ENCODE measurements at places on chromosomes 2 and 18. TPM values are rescaled to one million over a fixed set of nuclear protein-coding genes. Genes with fewer than 3 reads are reported as not detected.

DNA sequence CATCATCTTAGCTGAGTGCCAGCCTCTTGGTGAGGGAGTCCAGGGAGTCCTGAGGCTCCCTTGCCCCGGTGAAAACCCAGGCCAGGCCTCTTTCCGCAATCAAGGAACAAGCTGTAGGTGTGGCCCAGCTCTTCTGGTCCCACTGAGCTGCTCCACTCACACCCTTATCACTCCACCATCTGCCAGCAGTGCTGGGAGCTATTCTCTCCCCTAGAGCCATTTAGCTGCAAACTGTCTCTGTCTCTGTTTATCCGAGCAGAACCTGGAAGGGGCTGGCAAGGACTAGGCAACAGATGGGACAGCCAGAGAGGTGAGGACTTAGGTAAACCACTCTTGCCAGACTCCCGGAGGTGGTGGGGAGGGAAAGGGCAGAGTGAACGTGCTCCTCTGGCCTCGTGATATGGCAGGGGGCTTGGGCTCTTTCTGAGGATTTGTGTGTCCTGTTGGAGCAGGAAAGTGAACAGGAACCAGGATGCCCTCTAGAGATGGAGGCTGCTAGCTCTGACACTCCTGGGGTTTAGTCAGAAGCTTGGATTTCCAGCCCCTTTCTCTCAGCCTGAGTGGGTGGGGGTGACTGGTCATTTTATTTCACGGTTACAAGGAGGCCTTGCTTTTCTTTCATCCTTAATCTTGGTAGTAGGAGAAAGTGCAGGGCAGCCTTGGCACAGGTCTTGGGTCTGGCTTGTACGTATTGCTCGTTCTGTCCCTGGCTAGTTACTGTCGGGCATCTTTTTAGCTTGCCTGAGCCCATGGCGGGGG is 19.6 kb downstream of the B3GNT2 start:
- no peak for DNase-seq

GRCh38 chr18:57587098-57587661 is 678 bp upstream of the FECH start:
- DNase-seq, result no peak

DNA sequence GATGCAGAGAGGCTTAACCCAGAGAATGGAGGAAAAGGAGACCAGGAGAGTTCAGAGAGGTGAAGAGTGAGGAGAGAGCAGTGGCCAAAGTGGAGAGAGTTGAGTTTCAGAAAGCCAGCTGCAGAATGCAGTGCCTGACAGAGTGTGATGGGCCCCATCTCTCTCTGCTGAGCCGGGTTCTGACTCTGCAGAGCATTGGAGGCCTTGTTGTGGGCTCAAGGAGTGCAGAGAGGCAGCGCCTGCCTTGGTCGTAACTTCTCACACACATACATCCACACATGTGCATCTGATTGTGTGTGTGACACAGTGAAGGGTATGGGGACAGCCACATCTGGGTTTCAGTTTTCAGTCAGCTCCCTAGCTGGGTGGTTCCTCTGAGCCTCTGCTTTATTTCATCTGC is 58.8 kb downstream of the AGAP1 start:
- no peak for DNase-seq

DNA sequence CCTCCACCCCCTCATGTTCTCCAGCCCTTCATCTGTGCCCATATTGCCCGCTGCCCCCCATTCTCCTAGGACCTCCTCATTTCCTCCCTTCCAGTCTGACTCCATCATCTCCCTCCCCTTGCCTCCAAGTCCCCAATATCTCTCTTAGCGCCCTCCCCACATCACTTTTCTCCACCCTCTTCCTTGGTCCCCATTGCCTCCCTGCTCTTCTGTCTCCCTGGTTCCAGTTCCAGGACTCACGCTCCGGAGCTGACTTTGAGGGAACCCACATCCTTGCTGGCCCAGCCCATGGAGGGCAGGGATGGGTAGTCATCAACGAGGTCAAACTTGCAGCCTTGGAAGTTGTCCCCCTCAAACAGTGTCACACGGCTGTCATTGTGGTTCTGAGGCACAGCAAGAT is 2.6 kb downstream of the CRYBA2 start:
- DNase-seq, result peak; percentile 35

- DNase-seq, result no peak
Measured at GRCh38 chr2:203909261-203909967, 27.1 kb upstream of the ICOS start.

- DNase-seq, result peak; percentile 32
Measured at GRCh38 chr2:237630216-237631000, 3.0 kb downstream of the LRRFIP1 start.

DNA sequence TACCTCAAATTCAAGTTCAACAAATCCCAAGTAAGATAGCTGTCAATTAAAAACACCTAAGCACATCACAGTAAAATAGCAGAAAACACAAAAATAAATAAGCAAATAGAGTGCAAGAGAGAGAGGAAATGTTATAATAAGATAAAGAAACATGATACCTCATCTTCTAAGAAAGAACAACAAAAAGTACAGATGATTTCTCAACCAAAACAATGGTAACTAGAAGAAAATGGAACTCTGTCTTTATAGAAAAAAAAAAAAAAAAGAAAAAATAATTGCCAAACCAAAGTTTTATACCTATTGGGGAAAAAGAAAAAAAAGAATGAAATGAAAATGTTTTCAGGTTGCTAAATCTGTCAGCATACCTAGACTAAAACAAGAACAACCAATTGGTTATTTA is 1253.5 kb upstream of the CDH2 start:
- DNase-seq, result no peak

The LINC00305 gene
- not detected for total RNA-seq

The FKBP7 gene
- total RNA-seq, result 30.4 TPM

- no peak for DNase-seq
Measured at GRCh38 chr2:8154936-8155335, 526.9 kb upstream of the ID2 start.
